ENCODE measurements at places on chromosomes 12 and 14. TPM values are rescaled to one million over a fixed set of nuclear protein-coding genes. Genes with fewer than 3 reads are reported as not detected.

The USP5 gene
- 140 TPM for total RNA-seq

The ATP5F1B gene
- total RNA-seq = 764 TPM

- DNase-seq = no peak
These were observed 2.7 kb upstream of the ABCD2 start for GRCh38 chr12:39622306-39622705.

GRCh38 chr12:20404576-20405346 lies 36.4 kb downstream of the PDE3A start:
- DNase-seq = peak; percentile 79

DNA sequence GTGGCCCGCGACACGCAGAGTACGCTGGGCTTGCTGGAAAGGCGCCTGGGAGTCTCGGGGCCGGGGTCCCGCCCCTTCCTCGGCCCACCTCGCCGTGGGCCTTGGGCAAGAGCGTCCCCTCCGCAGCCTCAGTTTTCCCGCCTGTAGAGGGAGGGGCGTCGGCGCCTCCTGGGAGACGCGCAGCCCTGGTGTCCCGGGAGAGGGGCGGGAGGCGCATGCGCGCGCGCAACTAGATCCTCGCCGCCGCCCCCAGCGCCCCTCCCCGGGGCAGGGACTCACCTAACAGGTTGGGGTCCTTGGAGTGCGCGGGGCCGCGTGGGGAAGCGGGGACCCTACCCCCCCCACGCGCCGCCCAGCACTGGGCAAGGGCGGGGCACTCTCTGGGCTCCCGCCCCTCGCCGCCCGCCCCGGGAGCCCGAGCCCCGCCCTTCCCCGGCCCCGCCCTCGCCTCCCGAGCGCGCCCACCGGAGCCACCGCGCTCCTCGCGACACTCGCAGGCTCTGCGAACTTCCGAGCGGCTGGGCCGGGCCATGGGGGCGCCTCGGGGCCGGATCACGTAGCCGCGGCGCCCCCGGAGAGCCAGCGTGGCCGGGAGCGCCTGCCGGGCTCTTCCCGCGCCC lies at the start of gene KIF26A:
TSS of gene KIF26A (plus strand) at position 490 of the 620 bp plus-strand sequence. CDS start 136 bp downstream, outside the sequence.
- peak; percentile 77 for DNase-seq

The AHNAK2 gene
- 10.4 TPM for total RNA-seq

DNA sequence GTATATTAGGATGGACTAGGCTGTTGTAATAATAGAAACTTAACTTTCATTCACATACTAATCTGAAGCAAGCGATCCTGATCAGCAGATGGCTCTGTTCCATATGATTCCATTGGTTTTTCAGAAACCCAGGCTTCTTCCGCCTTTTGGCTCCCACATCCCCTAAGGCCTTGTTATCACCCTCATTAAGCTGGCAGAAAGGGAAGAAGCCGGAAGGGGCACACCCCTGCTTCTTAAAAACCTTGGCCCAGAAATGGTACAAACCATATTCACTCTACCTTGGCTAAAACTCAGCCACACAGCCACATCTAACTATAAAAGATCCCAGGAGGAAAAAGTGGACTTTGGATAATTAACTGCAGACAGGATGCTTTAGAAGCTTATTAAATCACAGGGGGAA lies 329.2 kb downstream of the PCNX1 start:
- no peak for DNase-seq

The MANSC1 gene
- 1.5 TPM for total RNA-seq

The ESPL1 gene
- 29.0 TPM for total RNA-seq

DNA sequence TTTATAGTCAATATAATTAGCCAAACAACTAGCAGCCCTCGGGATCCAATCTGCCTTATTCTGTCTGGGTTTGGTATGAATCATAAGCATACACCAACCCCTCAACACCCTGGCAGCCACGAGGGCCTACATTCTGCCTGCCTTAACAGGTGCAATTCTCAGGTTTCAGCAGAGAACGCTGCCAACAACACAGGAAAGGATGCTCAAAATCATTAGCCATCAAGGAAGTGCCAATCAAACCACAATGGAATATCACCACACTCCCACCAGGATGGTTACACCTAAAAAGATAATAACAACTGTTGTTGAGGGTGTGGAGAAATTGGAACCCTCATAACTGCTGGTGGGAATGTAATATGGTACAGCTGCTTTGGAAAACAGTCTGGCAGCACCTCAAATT lies 122.8 kb downstream of the TTC7B start:
- DNase-seq = peak; percentile 25

DNA sequence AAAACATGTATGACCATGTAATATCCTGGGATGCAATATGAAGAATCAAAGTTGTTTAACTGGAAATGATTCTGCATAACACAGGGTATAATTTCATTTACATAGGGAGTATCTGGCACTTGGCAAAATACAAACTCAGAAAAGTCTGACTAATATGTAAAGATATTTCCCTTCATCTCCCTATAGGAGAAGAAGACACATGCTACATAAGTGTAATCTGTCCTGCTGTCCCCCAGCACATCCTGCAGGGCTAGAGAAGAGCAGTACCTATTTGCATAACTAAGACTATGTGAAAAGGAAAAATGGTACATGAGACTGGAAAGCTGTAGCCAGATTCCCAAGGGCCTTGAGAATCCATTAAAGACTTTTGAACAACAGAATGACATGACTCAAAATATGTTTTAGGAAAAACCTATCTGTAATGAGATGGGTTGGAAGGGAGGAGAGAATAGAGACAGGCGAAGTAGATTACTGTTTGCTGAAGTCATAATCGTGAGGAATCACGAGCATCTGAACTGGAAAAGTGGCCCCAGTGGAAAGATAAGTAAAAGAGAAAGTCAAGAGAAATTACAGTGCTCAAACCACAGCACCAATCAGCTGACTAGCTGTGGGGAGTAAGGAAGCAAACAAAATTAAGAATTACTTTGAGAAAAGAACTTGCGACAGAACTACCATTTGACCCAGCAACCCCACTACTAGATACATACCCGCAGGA lies 155.1 kb upstream of the HMGA2 start:
- DNase-seq = peak; percentile 20

The NFATC4 gene
- 28.8 TPM for total RNA-seq

The OR9K2 gene
- not detected for total RNA-seq

The CIROP gene
- total RNA-seq = not detected

DNA sequence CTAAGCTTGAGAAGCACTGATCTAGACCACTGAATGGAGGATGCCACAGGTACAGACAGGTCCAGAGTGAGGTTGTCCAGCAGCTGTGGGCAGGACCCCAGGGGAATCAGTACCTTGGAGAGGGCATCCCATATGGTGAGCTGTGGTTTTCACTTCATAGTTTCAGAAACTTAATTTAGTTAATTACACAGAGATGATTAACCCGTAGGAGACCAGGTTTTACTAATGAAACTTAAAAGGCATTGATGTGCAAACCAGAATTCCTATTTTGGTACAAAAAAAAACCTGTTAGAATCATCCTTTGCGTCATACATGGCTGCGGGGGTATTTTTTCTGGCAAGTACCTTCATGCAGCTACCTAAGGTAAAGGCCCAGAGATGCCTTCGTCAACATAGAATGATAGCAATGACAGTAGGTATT lies 159.3 kb downstream of the DACT1 start:
- no peak for DNase-seq

DNA sequence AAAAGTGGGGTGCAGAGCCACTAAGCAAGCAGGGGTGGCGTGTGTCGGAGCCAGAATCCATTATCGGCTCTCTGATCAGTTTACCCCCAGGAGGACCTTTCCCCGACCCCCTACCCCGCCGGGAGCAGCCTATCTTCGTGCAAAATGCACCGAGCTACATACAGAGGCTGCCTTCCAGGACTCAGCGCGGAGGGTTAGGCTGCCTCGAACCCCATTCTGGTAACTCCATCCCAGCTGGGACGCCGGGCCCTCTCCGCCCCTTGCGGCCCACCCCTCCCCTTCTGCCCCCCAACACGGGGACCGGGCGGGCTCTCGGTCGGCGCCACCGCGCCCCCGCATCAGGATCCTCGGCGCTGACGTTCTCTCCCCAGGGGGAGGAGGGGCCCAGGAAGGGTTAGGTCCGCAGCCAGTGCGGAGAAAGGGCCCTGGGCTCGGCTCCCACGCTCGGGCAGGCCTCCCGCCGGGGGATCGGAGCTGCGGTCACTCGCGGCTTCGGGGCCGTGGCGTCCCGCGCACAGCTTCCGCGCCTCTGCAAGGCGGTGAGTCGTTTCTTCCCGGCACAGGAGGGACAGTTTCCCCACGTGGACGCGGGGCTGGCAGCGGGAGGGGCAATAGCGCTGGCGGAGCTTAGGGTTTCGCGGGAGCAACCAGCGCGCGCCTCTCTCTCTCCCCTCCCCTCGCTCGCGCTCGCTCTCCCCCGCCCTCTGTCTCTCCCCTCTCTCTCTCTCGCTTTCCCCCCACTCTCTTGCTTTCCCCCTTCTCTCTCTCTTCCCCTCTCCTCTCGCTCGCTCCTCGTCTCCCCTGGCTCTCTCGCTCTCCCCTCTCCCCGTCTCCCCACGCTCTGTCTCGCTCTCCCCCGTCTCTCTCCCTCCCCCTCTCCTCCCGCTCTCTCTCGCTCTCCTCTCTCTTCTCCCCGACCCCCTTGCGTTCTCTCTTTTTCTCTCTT lies 12.5 kb upstream of the MAP3K9 start:
- DNase-seq = peak; percentile 80

GRCh38 chr14:68104518-68104917 lies 284.9 kb downstream of the RAD51B start:
- DNase-seq = peak; percentile 86

DNA sequence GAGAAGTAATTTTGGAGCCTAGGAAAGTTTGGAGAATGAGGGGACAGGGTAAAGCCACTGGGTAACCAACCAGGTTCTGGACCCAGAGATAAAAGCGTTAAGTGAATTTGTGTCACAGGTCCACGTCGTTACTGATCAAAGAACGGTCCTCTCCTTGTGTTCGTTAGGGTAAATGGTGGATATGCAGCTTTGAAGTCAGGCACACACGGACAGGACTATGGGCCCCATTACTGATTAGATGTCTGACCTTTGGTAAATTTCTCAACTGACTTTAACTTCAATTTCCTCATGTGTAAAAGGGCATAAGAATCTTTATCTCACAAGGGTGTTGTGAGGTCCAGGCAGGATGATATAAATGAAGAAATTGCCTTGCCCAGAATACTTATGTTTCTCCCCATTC lies 76.6 kb downstream of the EMP1 start:
- no peak for DNase-seq

DNA sequence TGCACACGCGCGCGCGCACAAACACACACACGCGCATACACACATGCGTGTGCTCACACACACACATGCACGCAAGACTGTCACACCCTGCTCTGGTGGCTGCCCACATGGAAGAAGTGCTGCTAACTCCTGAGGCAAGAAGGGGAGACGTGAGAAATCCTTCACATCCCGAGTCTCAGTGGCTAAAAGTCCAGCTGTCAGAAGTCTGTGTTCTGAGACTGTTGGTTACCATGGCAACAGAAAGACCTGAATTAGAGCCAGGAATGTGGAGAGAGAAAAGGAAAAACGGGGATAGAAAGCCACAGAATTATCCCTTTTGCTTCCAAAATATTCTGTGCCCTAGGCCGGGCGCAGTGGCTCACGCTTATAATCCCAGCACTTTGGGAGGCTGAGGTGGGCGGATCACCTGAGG lies 71.2 kb downstream of the PPFIBP1 start:
- DNase-seq = no peak

- peak; percentile 4 for DNase-seq
These were observed 51.1 kb downstream of the GTF2A1 start for GRCh38 chr14:81169711-81170103.

DNA sequence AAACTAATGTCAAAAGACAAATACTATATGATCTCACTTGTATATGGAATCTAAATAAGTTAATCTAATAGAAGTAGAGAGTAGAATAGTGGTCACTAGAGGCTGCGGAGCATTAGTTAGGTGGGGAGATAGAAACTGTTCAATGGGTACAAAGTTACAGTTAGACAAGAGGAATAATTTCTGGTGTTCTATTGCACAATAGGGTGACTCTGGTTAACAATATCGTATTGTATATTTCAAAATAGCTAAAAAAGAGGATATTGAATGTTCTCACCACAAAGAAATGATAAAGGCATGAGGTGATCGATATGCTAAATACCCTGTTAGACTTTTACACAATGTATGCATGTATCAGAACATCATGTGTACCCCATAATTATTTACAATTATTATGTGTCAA lies 42.9 kb downstream of the IGF1 start:
- DNase-seq = no peak

DNA sequence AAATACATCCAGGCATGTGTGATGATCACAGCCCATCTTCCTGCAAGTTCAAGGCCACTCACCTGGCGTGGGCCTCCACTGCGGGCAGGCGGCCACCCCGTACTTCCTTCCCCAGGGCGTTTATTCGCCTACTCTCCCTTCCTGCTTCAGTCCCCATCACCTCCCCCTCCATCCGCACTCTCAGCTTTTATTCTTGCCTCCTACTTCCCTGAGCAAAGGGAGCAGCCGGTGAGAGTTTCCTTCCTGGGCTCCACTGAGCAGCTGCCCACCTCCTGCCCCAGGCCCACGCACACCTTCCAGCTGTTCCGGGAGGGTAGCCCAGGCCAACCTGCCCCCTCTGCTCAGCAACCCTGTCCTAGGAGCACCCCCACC lies 4.1 kb downstream of the CYP46A1 start:
- DNase-seq = no peak

DNA sequence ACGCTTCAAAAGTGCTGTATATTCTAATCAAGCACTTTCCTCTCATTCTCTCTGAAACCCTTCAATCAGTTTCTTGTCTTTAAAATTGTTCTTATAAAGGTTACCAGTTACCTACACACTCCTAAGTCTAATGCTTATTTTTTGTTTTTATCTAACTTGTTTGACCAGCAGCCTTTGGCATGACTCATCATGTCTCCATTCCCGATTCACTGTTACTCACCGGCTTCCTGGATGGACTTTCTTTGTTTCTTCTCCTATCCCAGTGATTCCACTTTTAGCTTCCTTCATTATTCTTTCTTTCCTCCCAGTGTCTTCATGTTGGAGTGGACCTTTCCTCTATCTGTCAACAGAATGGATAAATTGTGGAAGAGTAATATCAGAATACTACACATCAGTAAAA lies 368.6 kb upstream of the CCDC196 start:
- DNase-seq = peak; percentile 64

The TMEM120B gene
- 2.3 TPM for total RNA-seq

The NOS1 gene
- total RNA-seq = not detected

GRCh38 chr12:57881475-57881874 lies 34.9 kb upstream of the CTDSP2 start:
- DNase-seq = no peak

DNA sequence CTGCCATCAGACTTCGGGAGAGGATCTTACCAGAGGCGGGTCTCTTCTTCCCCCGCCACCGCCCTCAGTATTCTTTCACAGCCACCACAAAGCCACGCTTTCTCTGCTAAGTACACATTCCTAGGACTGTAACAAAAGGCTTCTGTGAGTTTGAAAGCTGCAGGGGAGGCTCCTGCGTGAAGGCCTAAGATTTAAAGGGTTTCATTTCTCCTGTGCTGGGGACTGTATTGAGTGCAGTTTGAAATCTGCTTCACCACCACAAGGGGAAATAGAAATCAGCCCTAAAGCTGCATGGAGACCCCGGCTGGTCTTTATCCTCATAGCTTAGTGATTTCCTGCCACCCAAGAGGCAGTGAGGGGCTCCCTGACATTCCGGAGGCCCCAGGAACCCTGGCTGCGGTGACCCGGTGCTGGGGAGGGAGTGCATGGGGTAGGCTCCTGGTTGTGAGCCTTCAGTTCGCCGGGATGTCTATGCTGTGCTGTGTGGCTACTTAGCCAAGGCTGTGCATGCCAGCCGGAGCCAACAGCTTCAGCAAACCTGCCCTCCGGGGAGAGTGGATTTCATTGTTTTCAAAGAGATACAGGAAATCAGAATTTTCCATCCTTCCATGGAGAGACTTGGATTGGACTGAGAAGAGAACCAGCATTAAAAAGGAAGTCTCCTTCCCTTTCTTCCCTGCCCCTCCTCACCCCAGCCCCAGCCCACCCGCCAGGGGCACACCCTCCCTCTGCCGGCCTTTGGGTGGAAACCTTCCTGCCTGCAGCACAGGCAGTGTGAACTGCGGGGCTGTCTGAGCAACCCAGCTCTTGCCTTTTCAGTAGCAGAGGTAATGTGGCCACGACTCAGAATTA lies 163.3 kb downstream of the ETV6 start:
- DNase-seq = no peak
